ENCODE measurements at places on chromosomes 2 and 18.

DNA sequence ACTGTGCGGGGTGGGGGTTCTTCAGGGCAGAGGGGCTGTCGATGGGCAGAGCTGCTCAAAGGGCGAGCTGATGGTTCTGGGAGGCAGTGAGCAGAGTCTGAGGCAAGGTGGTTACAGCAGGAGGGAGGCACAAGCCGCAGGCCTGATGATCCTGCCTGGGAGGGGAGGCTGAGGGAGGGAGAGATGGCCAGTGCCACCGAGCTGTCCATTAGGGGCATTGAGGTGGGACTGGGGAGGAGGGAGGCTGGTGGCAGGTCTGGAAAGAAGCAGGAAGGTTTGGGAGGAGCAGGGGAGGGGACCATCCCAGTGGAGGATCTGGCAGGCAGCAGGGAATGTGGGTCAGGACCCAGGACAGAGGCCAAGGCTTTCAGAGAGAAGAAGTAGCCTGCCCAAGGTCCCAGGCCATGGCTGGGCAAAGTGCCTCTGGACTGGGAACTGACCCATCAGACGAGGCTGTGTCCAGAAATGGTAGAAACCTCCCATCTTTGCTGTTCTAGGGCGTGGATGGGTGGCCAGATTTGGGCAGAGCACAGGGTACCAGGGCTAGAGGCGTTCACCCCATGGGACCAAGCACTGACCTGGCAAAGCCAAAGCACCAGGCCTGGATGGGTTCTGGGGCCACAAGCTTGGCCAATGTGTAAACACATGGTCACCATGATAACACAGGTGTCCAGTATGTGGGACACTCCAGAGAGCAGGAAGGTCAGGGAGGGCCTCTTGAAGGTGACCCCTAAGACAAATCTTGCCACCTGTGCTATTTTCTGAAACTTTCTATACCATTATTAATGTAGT, 55.5 kb downstream of the INHBB start:
- no peak for DNase-seq

DNA sequence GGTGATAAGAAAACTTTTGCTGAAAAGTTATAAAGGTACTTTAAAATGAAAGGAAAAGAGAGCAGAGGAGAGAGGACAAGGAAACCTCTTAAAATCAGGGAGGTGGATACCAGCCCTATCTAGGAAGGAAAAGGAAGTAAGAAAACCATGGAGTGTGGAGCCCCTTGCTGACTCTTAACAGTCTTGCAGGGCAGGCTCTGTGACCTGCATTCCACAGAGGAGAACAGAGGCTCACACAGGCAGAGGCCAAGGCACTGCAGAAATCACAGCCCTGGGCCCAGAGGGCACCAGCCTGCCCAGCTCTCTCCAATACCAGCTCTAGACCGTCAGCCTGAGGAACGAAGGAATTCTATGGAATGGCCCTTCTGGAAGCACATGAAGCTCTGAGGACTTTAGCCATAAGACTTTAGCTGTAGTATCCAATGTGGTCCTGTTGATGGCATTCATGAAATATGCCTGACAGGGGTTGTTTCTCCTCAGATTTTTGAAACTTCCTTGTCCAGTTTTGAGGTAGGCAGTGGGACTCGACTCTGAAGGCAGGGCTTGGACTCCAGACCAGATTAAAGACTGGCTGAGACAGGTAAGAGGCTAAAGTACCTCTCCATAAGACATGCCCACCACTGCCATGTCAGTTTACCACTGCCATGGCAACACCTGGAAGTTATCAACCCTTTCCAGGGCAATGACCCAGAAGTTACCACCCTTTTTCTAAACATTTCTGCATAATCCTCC, 216.3 kb downstream of the ANAPC1 start:
- DNase-seq, result no peak

GRCh38 chr2:115491186-115491793, 1048.8 kb downstream of the DPP10 start:
- DNase-seq, result no peak

DNA sequence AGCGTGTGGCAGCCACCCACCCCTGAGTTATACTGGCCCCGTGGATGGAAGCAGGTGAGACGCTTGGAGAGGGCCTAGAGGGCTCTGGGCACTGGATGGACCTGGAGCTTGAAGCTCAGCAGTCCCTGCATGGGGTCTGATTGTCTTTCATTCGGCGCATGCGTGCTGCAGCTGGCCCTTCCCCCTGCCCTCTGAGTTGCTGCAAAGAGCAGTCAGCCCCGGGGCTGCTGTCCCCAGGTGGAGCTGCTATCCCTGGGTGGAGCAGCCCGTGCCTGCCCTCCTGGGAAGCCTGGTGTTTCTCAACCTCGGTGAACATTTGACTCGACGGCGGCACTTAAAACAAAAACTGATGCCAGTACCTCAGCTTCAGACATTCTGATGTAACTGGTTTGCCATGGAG, 29.6 kb downstream of the IGFBP5 start:
- no peak for DNase-seq

GRCh38 chr2:29562319-29562718, 359.1 kb downstream of the ALK start:
- no peak for DNase-seq

DNA sequence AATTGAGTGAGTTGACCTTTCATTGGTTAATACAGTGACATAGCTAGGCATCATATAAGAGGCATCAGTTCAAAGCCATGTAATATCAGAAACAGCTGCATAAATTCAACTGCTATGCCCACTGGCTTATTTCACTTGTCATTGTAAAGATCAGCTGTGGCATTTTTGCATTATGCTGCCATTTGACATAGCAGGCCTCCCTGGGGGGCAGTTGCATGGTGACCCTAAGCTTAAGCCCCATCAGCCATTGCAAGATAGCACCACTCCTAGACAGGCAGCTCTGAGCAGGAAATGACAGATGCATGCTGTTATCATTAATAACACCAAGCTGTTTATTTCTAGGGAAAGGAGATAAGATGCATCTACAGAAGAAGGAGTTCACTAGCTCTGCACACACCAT, 233.4 kb upstream of the CNTNAP5 start:
- no peak for DNase-seq

- no peak for DNase-seq
Observed at GRCh38 chr18:39500306-39500705, 1934.7 kb upstream of the CELF4 start.

DNA sequence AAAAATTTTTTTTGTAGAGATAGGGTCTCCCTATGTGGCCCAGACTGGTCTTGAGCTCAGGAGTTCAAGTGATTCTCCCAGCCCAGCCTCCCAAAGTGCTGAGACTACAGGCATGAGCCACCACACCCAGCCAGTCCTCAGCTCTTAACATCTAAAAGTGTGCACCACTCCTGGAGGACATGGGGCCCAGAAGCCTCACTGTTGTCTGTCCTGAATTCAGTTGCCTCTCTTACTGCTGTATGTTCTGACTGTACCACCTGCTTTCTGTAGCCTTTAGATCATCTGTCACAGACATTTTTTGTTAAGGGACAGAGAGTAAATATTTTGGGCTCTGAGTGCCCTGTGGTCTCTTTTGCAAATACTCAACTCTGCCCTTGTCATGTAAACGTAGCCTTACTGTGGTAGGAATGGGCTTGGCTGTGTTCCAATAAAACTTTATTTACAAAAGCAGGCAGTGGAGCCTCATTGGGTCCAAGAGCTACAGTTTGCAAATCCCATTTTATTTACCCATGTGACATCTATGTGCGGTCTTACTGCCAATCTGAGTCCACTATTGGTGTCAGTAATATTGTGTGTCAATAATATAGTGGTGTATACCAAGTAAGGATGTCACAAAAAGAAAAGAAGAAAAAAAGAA, 38.1 kb downstream of the TMEM37 start:
- DNase-seq, result peak; percentile 17

GRCh38 chr2:196597531-196597930, 42.0 kb upstream of the CCDC150 start:
- no peak for DNase-seq

- no peak for DNase-seq
Observed at GRCh38 chr2:214674278-214674677, 135.2 kb downstream of the BARD1 start.

GRCh38 chr2:62014102-62014501, 108.6 kb downstream of the COMMD1 start:
- no peak for DNase-seq

DNA sequence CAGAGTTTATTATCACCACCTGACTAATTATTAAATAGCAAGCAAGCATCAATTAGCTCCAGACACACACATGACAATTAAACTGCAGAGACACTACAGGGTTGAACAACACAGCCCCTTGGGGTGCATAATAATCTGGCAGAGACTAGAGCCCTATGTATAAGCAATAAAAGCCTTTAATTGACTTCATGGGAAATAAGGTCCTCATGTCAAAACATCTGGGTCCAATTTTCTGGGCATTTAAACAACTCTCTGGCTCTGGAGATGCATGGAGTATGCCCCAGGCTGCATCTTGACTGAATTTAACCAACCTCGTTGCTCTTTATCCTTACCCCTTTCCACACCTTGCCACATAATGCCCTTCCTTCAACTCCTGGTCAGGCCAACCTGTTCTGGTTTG, 270.7 kb upstream of the THUMPD2 start:
- no peak for DNase-seq

- no peak for DNase-seq
Observed at GRCh38 chr2:95079199-95079683, 42.4 kb downstream of the MRPS5 start.

GRCh38 chr2:236565879-236566402, 3.7 kb upstream of the ACKR3 start:
- DNase-seq, result no peak

DNA sequence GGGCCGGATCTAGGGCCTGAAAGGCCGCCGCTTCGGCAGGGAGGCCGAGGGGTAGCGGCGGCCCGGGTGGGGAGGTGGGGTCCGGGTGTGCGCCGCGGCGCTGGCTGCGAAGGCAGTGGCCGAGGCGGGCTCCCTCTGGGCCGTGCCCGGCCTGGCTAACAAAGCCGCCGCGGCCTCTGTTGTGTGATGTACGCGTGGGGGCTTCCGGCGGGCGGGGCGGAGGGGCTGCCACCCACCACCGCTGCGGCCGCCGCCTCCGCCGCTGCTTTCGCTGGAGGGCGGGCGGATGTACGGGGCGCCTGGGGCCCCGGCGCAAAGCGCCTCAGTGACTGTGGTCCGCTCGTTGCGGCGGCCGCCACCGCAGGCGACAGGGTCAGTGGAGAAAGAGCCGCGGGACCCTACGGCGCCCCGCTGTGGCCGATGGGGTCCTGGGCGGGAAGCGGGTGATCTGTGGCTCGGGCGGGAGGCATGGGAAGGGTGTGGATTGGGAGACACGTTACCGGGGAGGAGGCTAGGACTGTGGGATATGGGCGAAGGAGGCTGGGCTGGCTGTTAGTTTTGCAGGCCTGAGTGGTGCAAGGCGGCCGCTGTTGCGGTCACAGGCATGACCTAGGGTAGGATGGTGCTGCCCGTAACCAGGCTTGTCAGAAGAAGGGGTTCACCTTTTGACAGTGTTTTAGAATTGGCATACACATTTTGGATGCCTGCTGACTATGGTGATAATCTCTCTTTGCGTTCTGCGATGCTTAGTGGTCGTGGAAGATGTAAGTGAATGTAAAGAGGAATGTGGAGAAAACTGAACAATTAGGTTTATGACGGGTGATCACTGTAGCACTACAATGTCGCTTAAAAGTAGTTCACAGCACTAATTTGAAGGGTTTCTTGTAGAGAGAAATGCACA, 662 bp downstream of the BZW1 start:
- no peak for DNase-seq

- no peak for DNase-seq
Observed at GRCh38 chr2:11534071-11534745, 363 bp downstream of the GREB1 start.

DNA sequence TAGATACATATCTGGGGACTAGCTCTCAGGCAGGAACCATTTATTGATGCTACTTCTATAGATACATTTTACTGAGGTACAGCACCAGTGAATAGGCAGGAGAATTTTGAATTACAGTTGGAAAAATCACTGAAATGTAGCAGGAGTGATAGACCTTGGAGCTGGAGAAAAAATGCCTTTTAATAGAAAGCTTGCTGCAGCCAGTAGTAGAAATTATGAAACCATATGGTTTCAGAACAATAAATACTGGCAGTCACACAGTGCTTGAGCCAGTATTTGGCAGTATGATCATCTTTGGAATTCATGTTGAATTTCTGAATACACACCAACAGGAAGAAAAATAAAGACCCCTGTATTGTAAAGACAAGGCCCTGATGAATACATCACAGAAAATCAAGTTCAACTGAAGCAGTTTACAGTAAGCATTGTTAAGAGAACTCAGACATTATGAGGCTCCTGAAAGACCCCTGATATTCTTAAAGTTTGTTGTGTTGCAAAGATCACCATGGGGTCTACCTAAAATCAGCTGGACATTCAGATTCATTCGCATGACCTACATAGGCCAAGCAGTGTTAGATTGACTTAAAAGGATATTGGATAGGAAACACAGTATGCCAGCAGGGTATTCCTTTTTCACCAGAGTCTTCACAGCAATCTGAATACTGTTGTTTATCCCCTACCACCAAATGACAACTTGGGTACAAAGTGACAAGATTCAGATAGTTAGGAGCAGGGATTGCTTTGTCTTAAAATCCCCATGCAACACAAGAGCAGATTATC, 139.0 kb downstream of the EHBP1 start:
- no peak for DNase-seq

GRCh38 chr2:238921259-238921658, 73.4 kb downstream of the TWIST2 start:
- DNase-seq, result no peak

GRCh38 chr2:191321861-191322662, 76.9 kb downstream of the MYO1B start:
- no peak for DNase-seq

Data from NCI-H187 treated with DMSO at 0.1 percent for 48 hours (cell line).